ENCODE measurements at places on chromosomes 12 and 14.

- no peak for DNase-seq
Observed at GRCh38 chr12:132132609-132133430, 11.3 kb downstream of the DDX51 start.

DNA sequence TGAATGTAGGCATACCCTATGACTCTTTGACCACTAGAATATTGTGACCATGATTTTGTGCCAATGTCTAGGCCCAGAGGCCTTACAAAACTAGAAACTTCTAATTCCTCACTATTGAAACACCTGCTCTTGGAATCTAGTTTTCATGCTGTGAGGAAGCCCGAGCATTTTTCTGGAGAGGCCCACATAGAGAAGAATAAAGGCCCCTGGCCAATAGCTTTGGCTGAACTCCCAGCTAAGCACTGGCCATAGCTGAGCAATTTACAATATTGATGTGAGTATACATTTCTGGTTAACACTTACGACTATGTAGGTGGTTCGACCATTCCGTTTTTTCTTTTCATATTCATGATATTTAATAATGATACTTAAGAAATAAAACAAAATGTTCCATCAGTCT, 190.3 kb downstream of the KCNH5 start:
- no peak for DNase-seq

- DNase-seq: no peak
Observed at GRCh38 chr12:51890133-51890464, 2.2 kb downstream of the ANKRD33 start.

- DNase-seq: peak; percentile 44
Observed at GRCh38 chr14:72948481-72949138, 22.3 kb downstream of the DCAF4 start.

DNA sequence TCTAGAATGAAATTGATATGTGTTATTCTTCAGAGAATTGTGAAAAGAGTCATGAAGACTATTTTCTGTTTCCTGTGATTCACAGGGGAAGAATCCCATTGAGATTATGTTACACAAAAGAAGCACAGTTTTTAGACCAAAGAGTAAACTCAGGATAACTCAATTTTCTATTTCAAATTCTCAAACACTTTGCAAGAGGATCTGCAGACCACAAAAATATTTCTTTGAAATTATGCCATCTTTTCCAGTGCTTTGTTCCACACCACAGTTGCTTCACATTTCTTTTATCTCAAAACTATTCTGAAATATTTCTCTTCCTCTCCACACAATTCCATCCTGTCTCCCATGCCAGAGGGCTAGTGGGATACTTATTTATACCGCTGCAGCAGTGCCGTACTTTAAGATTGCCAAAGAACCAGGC, 188.9 kb upstream of the FOXG1 start:
- DNase-seq: no peak

DNA sequence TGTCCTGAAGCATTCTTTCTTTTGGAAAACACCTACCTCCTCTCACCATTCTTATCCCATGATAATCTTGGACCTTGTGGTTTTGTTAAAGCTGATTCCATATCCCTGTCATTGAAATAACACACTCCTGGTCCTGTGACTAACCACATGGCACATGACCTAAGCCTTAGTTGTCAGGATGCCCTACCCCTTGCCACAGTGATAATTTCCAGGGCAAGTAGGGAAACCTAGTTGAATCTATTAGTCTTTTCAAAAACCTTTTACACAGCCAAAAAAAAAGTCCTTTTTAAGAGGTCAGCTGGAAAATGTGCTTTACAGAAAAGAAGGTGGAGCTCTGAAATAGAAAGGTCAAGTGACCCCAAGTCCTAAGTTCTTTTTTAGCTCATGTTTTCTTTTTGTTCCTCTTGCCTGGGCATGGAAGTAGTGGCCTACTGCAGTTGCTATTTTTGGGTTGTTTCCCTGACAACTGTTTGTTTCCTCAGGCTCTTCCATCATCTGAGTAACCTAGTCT, 608.4 kb downstream of the LRFN5 start:
- DNase-seq: no peak

DNA sequence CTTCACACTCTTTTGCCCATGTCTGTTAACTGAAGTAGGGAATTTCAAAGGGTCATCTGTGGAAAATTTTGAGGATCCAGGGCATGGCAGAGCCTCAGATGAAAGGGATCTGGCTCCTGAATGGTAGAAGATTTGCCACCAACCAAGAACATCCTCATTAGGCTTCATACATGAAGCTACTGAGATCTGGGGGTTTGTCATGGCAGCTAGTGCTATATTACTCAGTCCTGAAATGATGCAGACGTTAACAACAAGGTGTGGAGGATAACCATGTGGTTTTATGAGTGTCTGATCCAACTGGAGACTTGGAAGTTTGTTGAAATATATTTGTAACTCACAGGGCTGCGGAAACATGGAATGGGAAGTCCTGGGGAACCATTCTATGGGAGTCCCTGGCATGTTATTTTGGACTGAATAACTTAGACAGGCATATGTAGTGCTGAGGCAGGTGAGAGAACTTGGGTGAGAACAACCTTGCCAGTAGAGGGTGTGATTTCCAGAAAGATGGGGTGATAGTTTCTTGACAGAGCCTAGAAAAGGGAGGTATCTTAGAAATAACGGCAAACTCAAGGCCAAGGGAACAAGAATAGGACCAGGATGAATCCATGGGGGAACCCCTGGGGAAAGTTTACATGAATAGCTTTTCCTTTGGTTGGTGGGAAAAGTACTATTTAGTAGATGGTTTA, 42.0 kb upstream of the C12orf75 start:
- no peak for DNase-seq

DNA sequence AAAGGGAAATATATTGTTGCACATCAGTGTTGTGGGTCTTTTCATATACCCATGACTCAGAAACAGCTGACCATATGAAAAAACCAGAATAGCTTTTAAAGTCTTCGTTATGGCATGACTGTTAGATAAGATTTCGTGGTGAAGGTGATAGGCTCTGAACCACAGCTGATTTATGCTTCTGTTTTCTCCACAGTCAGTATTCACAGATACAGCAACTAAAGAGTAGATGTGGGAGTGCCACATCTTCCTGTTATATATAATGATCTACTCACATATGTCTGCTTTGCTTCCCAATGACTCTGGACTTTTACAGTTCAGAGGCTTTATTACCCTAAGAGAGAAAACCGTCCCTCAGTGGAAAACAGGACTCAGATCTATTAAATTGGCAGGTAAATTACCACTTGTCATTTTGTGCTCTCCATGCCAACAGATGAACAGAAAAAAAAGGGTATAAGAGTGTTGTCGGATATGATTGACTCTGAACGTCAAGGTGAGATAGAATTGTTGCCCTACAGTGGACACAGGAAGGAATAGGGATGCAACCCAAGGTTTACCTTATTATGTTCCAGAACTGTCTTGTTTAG, 1037.1 kb downstream of the GALC start:
- no peak for DNase-seq

DNA sequence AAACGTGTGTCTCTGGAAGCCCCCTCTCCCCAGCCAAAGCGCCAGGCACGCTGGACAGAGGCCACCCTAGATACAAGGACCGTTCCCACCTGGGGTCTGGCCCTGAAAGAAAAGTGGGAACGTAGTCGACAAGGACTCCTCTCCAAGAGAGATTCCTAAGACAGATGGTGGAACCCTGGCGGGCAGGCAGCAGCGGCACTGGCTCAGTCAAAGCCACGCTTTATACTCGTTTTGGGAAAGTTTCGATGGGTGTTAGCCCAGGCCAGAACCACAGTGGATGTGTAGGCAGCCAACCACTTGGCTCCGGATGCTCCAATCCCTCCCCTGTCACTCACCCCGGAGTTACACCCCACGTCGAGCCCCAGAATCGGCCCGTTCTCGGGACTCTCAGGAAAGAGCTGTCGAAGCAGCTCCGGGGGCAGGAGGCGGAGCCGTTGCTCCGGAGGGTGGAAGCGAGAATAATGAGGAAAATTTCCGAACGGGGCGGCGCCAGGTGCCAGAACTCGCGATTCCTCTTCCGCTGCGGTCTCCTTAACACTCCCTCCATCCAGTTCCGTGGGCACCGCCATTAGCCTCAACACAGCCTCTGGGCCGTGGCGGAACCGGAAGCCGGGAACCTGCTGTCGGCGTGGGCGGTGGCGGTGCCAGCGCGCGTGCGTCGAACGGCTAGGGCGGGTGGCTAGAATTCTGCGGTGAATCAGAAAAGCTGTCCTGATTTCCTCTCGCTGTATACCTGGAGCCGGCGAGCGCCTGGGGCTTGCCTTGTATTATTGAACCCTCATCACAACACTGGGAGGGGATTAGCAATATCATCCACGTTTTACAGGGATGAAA, at the start of gene BCDIN3D:
Gene BCDIN3D, minus strand, starts transcription at position 588 of the 834 bp plus-strand sequence. Its CDS starts 19 bp downstream, at position 569.
- DNase-seq: peak; percentile 90

DNA sequence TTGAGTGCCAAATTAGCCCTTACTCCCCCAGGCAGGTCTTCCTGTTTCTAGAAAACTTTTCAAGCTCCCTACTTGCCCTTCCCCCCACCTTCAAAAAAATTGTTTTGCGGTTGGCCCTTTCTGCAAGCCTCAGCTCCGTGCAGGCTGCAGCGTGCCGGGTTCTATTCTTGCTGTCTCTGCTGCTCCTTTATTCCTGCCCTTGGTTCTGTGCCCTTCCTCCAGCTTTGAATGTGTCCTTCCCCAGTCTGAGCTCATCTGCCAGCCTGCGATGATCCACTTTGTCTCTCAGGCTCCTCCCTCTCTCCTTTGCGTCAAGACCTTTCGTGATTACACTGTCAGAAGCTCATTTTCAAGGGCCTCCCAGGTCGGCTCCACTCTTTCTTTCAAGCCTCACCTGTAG, 98.6 kb downstream of the IRF2BPL start:
- peak; percentile 65 for DNase-seq

DNA sequence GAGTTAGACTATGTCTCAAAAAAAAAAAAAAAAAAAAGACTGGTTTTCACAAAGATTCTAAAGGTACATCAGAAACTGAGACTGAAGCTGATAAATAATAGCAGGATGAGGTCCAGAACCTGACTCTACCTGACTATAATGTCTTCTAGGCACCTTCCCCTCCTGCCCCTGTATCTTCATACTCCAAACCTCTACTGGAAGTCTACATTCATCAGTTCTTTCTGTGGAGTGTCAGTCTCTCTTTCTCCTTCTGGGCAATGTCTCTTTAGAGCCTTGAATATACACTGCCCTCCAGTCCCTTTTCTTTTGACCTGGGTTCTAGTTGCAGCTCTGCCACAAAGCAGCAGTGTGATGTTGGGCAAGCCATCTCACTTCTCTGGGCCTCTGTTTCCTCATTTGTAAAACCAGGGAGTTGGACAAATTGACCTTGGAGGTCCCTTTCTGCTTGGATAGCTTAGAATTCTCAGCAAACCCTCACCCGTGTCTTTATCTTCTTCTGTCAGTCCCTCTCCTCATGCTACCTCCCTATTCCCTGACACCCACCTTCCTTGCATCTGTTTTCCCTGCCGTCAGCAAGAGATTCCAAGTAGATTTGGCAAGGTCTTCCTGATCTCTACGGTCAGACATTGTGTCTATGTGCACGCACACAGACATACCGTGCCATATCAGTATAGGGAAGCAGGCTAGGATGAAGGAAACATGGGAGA, 4.3 kb downstream of the NFE2 start:
- no peak for DNase-seq

GRCh38 chr12:64383675-64384074, 6.9 kb downstream of the C12orf56 start:
- no peak for DNase-seq

GRCh38 chr14:57086271-57087162, 182.2 kb downstream of the EXOC5 start:
- DNase-seq: no peak

DNA sequence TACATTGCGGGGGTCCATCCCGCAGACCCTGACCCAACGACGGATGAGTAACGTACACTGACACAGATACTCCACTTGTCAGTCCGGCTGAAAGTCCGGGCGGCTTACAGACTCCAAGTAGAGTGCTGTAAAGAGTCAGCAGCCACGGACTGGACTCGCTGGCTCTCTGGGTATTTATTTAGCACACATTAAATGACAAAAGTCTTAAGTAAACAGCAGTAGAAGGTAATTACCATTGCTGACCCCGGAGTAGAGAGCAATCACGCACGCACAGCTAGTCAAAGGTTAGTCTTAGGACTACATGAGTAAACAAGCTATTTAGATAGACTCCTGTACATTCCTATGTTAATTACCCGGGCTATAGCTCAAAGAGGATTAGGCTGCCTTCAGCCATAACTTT, 780.9 kb downstream of the RPS29 start:
- DNase-seq: no peak
